ENCODE measurements at places on chromosomes 7 and 10.

GRCh38 chr10:132394201-132394811 lies 2.7 kb upstream of the PWWP2B start:
- DNase-seq: no peak

DNA sequence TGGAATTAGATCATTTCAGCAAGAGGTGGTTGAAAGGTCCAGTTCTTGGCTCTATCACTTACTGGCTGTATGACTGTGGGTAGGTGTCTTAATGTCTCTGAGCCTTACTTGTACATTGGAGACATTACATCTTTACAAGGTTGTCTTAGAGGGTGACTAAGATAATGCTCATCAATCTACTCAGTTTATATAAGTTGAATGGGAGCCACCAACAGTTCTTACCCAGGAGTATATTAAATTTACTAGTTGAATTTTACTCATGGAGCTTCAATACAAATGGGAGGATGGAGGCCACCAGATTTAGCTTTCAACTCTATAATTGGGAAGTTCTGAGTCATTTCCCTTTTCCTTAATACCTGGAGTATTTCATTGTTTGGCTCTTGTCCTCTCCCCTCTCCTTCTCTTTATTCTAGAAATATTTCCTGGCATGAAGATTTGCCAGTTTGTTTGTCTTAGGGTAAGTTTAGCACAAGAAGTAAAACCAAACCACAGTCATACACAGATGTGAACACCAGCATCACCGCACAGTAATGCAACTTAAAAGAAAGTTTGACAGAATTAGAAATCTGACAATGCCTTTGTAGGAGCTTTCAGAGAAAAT lies 222.8 kb downstream of the LRMDA start:
- DNase-seq: peak; percentile 72

DNA sequence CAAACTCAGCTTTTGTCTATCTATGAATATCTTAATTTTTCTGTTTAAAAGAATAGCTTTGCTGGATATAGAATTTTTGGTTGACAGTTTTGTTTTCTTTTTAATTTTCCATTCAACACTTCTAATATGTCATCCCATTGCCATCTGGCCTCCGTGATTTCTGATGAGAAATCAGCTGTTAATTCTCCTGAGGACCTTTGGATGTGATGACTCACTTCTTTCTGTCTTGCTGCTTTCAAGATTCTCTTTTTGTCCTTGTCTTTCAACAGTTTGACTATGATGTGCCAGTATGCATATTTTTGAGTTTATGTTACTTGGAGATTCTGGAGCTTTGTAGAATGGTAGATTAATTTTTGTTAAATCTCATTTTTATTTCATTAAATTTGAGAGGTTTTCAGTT lies 38.4 kb downstream of the ZNF518A start:
- no peak for DNase-seq

GRCh38 chr7:149067869-149068268 lies 22.6 kb downstream of the ZNF786 start:
- DNase-seq: no peak

GRCh38 chr7:129385598-129385997 lies 48.6 kb upstream of the STRIP2 start:
- no peak for DNase-seq

DNA sequence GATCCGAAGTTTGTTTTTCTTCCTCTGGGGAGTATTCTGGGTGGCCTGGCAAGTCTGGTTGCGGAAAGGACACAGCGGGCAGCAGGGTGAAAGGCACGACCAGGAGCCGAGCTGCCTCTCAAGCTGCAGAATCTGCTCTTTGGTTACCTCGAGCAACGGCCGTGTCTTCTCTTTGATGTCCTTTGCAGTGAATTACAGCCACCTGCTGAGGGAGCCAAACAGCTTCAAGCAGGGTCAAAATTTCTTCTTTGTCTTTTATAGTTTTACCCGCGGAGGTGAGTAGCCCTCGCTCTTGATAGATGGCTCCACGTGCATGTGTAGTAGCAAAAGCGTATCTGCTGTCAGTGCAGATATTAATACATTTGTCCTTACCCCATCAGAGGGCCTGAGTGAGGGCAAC lies 177.3 kb upstream of the MBL2 start:
- no peak for DNase-seq

DNA sequence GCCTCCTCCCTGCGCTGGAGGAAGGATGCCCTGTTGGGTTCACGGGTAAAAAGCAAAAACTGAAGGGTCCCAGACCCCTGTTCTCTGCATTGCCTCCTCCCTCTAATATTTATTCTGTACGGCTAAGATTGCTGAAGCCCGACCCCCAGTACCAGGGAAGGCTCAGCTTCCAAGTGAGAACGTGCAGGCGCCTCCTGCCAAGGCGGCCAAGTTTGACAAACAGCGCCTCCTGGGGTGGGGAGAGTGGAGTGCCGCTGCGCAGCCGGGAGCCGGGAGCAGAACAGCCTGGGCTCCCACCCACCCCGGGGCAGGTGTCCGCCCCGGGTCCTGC lies 4.7 kb upstream of the EBF3 start:
- DNase-seq: no peak

Data from M059J (cell line).